Type B pancreatic cell (in vitro differentiated cells): ENCODE measurements at places on chromosomes 5 and 9. TPM values are rescaled to one million over a fixed set of nuclear protein-coding genes. Genes with fewer than 3 reads are reported as not detected.
A peak's percentile ranks its signal among the peaks of the same experiment; 100 is the strongest.

PCDHB3 gene
- 3.9 and 5.4 TPM in 2 replicates for total RNA-seq

DNA sequence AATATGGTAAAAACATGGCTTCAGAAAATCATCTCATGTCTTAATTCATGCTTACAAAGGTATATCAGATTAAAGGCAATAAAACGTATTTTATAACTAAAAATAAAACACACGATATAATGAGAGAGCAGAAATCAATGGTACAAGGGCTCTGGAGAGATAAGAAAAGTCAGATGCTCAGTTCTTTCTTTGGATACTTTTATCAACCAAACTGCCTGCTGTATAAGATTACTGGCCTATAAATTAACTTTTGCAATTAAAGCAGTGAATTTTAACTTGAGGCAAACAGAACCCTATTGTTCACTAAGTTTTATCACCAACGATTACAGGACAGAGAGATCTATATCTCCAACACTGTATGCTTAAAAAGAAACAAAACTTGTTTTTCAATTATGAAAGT, 42.1 kb upstream of the HNRNPA0 start:
- no peak for DNase-seq

DNA sequence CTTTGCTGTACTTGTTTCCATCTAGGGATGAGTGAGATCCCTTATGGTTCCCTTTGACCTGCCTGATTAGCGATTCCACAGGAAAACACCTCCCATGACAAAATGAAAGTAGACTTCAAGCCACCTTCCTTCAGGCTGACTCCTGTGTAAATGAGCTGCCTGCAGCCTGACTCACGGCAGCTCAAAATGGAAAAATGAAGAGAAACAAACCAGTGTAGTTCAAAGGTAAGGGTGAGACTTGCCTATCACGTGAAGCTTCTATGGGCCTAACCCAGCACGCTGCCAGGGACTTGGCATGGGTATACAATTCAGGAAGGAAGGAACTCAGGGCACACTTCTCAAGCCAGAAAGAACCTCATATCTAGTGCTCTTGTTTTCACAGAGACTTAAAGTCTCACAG, 110.1 kb upstream of the LRRTM2 start:
- peak; percentile 42 for DNase-seq

DNA sequence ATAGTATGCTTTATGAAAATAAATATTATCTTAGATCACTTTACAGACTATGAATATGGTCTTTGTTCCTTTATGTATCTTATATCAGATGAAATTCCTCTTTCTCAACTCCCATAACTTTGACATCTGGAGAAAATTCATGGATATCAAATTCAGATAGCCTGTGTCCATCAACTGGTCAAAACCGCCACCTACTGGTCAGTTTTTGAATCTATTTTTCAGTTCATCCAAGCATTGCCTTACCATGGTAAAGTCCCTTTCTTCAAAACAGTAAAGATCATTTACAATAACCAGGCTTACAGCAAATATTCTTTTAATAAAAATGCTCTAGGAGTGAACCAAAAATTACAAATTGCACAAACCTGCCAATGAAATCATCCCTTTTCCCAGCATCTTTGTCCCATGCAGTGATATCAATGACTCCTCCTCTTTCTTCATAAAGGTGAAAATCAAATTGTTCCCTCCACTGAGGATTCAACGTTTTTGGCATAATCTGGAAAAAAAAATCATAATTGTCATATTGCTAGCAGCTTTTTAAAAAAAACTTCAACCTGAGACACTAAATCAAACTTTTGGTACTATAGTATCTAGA, 290.5 kb downstream of the SLF1 start:
- DNase-seq, result no peak

DNA sequence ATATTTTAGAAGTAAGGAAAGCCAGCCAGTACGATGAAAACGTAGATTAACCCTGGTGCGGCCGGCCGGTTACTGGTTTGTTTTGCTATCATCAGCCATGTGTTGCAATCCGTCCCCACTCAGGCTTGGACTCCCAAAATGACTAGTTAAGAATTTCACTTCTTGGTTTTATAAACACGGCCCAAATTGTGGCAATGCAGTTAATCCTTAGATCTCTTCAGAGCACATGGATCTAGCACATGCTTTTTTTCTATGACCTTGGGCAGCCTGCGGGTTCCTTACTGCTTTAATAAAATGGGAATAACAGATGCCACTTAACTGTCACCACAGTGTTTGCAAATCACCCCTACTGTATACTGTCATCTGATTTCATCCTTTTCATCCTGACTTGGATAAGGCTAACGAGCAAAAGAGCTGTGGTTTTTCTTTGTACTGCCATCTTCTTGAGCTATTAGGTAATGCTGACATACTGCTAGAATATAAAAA, 1.5 kb downstream of the NDFIP1 start:
- DNase-seq, result no peak

- DNase-seq, result no peak
Measured at GRCh38 chr9:86406366-86406765, 52.2 kb upstream of the TUT7 start.

DNA sequence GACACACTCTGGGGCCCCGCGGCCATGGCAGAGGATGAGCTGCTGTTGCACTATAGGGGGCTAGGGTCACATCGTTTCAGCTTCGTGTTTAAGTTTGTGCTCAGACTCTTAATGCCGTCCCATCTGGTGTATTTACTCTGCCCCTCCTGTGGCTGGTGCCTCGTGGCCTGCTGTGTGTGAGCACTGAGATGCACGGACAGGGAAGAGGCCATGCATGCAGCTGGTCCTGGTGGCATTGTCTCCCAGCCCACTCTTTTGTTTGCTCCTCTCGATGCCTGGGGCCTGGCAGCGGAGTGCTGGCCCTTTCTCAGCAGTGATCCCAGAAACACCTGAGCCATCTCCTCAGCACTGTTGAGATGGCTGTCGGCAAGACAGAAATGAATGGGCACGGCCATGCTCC, 30.0 kb upstream of the PHF2 start:
- no peak for DNase-seq

PGM5 gene
- 5.8 and 21.2 TPM in 2 replicates for total RNA-seq

HIGD2A gene
- total RNA-seq, result 88.3 and 118 TPM in 2 replicates

TMEFF1 gene
- total RNA-seq, result 9.5 and 30.5 TPM in 2 replicates

PDLIM4 gene
- 40.0 and 43.8 TPM in 2 replicates for total RNA-seq

DNA sequence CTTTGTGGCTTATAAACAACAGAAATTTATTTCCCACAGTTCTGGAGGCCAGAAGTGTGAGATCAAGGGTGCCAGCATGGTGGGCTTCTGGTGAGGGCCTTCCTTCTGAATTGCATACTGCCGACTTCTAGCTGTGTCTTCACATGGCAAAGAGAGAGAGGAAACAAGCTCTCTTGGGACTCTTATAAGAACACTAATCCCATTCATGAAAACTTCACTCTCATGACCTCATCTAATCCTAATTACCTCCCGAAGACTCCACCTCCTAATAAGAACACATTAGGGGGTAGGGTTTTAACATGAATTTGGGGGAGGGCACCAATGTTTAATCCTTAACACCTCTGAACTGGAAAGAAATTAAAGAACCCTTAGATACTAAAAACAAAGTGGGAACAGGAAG, 75.9 kb upstream of the MINAR2 start:
- no peak for DNase-seq

CYLC2 gene
- total RNA-seq, result not detected in 2 replicates

DNA sequence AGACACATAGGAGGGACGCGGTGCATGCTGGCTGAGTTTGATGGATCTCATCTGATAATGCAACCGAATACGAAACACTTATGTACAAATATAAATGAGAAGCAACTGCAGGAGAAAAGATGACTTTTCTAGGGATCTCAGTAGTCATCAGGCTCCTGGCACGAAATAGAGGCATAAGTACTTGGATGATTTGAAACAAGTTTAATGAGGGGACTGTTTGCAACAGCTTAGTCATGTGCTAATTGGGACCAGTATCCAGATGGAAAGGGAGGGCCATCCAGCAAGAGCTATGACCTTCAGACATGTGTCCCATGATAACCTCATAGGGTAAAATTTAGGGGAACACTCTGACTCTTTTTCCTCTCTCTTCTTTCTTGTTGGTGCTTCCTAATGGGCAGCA, 123.0 kb downstream of the EGFLAM start:
- no peak for DNase-seq

GRCh38 chr5:76472335-76473008, 69.4 kb downstream of the IQGAP2 start:
- DNase-seq, result no peak

MAMDC4 gene
- 18.4 and 29.1 TPM in 2 replicates for total RNA-seq

- DNase-seq, result no peak
Measured at GRCh38 chr5:51373880-51374523, 9.2 kb upstream of the ISL1 start.
